Right cardiac atrium (tissue), 5 donors: ENCODE measurements at places on chromosomes 5 and 9. TPM values are rescaled to one million over a fixed set of nuclear protein-coding genes. Genes with fewer than 3 reads are reported as not detected.

Gene GNAQ
- 17.5 TPM for total RNA-seq

Gene GLRA1
- total RNA-seq = not detected

Gene ZDHHC21
- 9.0 TPM for total RNA-seq

Gene PCDHB13
- 4.3 TPM for total RNA-seq

Gene LHX6
- total RNA-seq = 1.2 TPM

Gene SH3RF2
- total RNA-seq = 219 TPM

Gene ACOT12
- not detected for total RNA-seq

Gene PANK3
- total RNA-seq = 32.6 TPM

Gene TMEFF1
- 0.15 TPM for total RNA-seq

Gene SPINK6
- total RNA-seq = not detected

Gene SLC6A18
- total RNA-seq = not detected

Gene LRRC8A
- 24.6 TPM for total RNA-seq

Gene GABRP
- total RNA-seq = not detected

Gene PCDHB16
- 2.6 TPM for total RNA-seq

Gene SOX30
- total RNA-seq = 0.25 TPM

Gene CATSPER3
- total RNA-seq = 0.54 TPM

Gene PTGDS
- 5,556 TPM for total RNA-seq

DNA sequence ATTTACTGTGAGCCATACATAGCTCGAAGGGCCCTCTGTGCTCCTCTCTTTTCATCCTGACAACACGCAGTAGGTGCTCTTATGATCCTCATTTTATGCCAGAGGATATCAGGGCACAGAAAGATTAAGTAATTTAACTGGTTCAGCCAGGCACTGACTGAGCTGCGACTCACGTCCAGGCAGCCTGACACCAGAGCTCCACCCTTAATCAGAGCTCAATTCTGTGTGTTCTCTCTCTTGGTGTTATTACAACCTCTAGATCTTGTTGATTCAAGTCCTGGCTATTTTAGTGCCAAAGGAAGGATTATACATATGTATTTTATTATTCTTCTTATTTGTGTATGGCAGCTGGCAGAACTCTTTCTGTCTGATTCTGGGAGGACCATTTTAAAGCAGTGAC lies 59.7 kb downstream of the OSMR start:
- no peak for DNase-seq

GRCh38 chr5:35003018-35003957 lies 44.5 kb downstream of the AGXT2 start:
- peak; percentile 44 for DNase-seq

DNA sequence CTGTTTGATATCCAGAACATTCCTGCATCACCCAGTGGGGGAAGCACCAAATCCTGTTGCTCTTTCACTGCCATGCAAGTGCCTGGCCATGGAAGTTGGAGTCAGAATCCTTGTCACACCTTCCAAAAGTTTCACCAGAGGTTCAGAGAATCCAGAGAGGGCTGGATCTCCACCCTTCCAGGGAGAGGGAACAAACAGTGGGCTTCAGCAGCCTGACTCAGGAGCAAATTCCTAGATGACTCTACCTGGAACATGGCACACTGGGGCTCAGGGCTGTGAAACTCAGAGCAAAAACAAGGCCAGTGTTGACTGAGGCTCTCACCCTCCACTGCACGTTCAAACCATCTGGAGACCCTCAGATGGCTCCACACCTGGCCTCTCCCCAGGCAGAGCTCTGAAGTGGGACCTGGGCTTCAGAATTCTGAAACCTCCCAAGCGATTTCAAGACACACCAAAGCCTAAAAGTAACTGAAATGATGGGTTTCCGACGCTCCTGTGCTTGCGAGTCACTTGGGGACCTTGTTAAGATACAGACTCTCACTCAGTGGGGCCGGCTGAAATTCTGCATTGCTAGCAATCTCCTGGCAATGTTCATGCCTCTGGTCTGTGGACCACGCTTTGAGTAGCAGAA lies 205.9 kb downstream of the AUH start:
- DNase-seq = no peak

DNA sequence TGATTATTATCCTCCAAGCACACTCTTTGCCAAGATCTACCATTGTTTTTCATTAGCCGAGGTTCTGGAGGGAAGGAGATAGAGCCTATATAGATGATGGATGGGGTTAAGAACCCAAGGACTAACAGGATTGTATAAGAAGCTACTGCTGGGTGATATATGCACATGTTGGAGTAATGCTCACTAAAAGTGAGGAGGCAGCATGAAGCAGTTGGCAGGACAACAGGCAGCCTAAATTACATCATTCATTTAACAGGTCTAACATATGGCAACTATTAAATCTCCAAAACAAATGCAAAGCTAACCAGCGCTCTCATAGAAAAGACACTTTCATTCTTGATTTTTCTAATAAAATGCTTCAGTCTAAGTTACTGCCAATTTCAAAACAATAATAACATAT lies 293.2 kb downstream of the EPB41L4A start:
- DNase-seq = no peak

- DNase-seq = no peak
Measured at GRCh38 chr5:158634714-158635113, 465.0 kb downstream of the EBF1 start.

DNA sequence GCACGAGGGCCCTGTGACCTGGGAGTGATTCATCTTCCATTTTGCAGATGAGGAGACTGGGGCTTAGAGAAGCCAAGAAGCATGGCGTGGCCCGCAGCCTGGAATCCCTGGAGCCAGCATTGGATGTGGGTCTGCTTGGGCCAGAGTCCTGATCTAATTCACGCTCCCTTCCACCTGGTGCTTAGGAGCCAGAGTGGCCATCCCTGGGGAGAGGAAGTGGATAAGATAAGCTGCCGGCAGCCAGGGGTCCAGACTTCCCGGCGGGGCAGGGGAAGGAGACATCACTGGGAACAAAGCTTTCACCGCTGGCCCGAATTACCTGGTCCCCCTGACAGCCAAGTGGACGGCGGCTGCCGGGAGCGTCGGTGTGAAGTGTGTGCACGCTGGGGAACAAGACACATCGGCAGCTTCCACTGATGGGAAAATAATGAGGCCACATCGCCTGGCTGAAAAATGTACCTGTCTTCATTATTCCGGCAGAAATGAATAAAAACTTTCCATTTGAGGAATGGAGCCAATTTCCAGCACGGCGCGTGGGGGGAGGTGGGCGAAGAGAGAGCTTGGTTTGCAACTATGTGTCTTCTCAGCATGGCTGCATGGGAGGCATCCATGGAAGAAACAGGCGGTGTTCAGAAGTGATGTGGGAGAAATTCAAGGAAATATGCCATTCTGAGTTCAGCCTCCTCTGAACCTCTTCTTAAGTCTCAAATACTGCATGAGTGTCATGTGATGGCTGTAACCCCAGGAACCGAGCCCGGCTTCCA lies 78.5 kb downstream of the OLFM1 start:
- no peak for DNase-seq

GRCh38 chr5:55850839-55851674 lies at the start of gene IL31RA:
IL31RA (plus strand) TSS chr5:55851357; CDS start chr5:55851571, 214 bp downstream.
- no peak for DNase-seq

DNA sequence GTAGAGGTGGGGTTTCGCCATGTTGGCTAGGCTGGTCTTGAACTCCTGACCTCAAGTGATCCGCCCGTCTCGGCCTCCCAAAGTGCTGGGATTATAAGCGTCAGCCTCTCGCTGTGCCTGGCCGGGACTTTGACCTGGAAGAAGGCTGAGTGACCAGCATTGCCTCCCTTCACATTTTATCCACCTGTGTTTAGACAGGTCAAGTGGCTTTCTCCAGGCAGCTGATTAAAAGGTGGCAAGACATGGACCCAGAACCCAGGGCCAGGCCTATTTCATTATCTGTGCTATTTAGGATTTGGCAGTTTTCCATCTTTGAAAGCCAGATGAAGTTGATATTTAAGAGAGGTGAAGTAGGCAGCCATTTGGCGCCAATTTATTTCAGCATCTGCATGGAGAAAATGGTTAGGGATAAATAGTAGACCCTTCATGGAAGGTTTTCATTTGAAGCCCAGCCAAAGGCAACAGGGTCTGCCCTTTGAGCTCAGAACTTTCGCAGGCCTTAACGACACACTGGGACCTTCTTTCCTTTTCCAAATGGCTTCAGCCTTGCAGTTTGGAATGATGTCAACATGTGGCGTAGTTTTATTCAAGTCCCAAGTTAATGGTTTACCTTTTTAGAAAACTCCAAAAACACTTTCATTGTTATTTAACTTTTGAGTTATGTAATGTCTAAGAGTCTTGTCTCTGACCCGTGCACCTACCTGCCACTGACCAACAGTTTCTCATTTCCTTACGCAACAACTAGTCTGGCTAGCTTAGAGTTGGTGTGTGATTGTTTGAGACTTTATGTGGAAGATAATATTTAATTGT lies 8.4 kb downstream of the DAPK1 start:
- no peak for DNase-seq

GRCh38 chr5:172448999-172449398 lies 5.3 kb downstream of the SH3PXD2B start:
- DNase-seq = no peak

- no peak for DNase-seq
Measured at GRCh38 chr5:175253597-175253996, 190.4 kb downstream of the DRD1 start.

- no peak for DNase-seq
Measured at GRCh38 chr5:4180703-4181102, 585.1 kb downstream of the IRX1 start.

GRCh38 chr5:125486634-125487033 lies 740.2 kb upstream of the ZNF608 start:
- DNase-seq = no peak

- no peak for DNase-seq
Measured at GRCh38 chr5:93221-93980, 1.4 kb downstream of the PLEKHG4B start.

GRCh38 chr5:164370841-164371240 lies 865.4 kb downstream of the MAT2B start:
- no peak for DNase-seq

DNA sequence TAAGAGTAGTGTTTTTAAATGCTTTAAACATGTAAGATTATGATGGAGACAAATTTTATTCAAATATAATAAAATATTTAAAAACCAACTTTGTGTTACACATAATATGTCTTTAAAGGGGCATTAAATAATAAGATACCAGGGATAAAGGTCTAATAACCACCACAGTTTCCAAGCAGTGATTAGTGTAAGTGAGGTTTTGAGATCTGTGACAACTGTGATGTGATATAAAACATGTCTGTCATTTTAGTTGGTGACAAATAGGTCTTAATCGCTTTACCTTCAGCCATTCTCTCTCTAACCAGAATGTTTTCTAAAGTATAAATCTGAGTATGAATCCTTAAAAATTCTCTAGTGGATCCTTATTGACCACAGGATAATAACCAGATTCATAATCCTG lies 28.1 kb downstream of the PPIP5K2 start:
- no peak for DNase-seq

DNA sequence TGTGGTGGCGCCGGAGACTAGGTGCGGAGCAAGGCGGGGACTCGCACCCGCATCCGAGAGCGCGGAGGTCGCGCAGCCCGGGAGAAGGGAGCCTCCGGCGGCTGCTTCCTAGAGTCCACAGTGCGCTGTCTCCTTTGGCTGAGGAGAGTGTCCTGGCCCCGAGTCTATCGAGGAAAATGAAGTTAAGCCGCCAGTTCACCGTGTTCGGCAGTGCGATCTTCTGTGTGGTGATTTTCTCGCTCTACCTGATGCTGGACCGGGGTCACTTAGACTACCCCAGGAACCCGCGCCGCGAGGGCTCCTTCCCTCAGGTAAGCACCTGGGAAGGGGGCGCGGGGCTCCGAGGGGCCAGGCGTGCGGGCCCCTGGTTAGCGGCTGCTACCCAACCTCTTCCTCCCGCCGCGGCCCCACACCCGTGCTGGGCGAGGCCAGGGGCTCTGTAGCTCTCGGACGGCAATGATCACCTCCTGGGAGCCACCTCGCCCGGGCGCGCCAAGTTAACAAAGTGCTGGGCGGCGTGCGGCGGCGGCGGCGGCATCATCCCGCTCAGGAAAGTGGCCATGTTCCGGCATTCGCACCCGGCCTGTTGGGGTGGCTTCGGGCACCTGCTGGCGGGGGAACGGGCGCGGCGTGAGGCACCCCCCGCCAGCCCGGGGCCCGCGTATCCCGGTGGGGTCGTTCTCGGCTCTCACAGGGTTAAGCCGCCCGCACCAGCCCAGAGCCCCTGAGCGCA lies 681 bp downstream of the MAN2A1 start:
- peak; percentile 34 for DNase-seq

- no peak for DNase-seq
Measured at GRCh38 chr9:106634183-106634582, 228.8 kb upstream of the ZNF462 start.

- peak; percentile 89 for DNase-seq
Measured at GRCh38 chr9:128192601-128193371, 1.4 kb upstream of the CIZ1 start.

- no peak for DNase-seq
Measured at GRCh38 chr5:76544268-76544926, 78.8 kb downstream of the F2RL2 start.

DNA sequence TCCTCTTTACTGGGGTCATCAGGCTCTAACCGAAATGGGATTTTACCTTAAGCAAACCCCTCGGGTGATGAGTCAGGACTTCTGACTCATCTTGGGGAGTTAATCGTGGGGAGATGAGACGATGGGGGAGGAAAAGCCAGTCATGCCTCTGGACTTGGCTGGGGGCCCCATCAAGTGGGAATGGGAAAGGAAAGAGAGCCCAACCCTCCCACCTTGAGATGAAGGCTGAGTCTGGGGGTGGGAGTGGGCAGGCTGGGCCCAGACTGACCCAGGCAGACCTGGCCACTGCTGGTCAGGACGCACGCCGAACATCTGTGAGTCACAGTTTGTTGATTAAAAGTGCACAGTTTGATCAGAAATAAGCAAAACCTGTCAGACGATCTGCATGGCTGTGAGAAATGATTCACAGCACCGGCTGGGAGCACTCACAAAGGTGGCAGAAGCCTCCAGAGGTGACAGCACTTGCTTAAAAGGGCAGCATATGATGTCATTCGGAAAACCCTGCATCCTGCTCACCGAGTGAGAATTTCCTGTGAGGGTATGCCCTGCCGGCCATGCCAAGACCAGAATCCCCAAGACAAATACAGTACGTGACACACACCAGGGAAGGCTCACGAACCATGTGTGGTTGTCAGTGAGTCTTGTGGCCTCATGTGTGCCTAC lies 50.0 kb upstream of the SLC25A51 start:
- peak; percentile 56 for DNase-seq

DNA sequence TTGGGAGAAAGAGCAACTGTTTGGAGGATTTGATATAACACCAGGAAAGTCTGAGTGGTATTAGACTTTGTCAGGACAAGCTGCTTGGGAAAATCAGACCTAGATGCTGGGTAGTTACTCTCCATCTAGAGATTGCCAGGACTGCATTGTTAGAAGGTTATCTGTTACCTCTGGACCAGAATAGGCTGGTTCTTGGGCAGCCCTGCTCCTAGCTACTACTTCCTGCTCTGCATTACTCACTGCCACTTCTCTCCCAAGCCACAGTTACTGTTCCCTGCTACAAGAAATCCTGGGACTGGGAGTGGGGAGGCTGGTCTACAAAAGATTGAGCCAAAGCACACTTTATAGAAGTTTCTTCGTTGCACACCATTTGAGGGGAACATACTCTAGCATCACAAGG lies 95.5 kb upstream of the KCNN2 start:
- no peak for DNase-seq
